ENCODE measurements at places on chromosomes 7 and 10.

- DNase-seq, result no peak
These were observed 538.9 kb downstream of the AUTS2 start for GRCh38 chr7:70137126-70137525.

- DNase-seq, result no peak
These were observed 25.0 kb upstream of the C1GALT1 start for GRCh38 chr7:7157177-7157886.

DNA sequence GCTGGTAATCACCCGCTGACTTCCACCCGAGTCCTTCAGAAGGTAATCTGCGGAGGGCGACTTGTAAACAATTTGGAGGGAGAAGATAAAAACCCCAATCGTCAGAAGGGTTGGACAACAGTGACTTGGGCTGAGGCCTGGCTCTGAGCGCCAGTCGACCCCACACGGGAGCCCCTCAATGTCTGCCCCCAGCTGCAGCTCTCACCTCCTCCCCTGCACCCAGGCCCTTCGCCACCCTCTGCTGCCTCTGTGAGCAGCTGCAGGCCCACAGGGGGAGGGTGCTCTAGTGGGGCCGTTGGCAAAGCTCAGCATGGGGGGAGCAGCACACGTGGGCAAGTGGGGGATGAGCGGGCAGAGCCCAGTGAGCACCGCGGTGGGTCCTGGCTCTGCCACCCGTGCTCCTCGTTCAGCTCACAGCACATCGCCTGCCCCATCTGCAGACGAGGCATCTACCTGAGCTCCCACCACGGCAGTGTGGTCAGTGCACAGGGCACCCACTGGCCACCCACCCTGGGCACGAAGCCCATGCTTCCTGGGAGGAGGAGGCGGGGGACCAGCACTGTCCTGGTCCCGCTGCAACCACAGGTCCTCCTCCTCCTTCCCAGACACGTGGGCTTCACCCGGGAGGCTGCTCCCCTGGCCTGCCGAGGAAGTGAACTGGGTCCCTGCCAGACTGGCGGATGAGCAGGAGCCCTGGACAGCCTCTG is 280.5 kb downstream of the ELFN1 start:
- DNase-seq, result no peak

DNA sequence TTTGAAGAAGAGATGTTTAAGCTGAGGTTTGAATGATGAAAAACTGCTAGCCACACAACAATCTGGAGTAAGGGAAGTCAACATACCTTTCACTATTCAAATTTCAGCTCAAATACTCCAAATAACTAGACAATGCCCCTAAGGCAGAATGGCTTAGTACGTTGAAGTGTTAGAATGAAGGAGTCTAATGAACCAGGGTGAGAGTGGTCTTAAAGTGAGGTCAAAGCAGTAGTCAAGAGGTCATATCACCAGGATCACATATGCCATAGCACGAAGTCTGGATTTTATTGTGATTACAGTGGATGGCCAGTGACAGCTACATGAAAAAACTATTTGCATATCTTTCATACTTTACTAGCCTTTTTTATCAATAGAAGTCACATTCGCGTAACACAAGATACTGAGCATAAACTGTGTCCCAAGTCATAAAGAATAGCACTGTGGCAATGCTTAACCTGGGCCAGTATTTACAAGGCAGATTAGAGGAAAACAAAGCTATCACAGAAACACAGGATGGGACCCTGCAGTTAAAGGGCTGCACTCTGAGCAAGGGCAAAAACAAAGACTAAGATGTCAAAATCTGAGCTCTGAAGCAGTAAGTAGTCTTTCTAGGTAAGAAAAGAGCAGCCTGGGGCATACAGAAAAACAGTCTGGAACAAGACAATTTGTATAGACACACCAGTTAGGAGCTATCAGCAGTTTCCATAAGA is 61.5 kb downstream of the HYCC1 start:
- no peak for DNase-seq

DNA sequence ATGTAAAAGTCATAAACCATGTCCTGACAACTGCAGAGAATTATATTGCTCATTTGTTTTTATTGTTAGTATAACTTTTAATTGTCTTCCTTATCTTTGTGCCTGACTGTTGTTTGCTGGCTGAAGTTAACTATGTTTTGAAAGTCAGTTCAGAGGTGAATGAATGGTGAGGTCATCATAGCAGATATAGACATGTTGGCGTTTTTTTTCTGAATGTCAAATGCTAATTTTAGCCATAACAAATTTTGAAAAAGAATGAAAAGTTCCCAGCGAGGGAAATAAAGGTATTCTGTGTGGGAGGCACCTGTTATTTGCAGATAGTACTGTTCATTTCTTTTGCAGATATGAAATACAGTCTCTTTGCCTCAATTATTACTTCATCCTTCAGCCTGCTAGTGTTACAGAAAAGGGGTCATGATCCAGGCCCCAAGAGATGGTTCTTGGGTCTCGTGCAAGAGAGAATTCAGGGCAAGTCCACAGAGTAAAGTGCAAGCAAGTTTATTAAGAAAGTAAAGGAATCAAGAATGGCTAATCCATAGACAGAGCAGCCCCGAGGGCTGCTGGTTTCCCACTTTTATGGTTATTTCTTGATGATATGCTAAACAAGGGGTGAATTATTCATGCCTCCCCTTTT is 96.5 kb downstream of the CAMK1D start:
- peak; percentile 51 for DNase-seq

- DNase-seq, result no peak
These were observed 266.0 kb downstream of the USP6NL start for GRCh38 chr10:11345224-11346054.

DNA sequence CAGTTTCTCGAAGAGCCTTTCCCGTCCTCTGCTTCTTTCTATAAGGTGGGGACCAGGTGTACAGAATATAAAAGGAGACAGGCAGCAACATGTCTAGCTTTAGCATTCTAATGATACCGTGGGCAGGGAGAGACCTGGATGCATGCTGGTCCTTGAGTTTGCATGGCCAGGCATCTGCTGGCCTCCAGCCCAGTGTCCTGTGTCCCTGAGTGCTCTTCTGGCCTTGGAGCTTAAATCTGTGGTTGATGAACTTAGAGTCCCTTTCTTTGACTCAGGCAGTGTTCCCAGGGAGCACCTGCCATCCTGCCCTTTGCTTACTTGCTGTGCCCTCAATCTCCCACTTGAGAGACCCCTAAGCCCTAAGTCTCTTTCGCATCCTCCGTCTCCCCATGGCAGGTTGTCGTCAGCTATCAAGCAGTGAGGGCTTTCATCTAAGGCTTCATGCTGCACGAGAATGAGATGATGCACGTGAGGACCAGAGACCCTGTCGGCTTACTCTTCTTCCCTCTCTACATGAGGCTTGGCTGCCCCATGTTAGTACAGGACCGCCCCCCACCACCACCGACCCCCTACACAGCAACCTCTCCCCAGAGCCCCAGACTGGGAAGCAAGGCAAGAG is 313.4 kb upstream of the C7orf33 start:
- DNase-seq, result no peak

All from lung microvascular endothelial cell (primary cell).